CD8-positive, alpha-beta memory T cell (primary cell): ENCODE measurements at places on chromosomes 11 and 22.
A peak's percentile ranks its signal among the peaks of the same experiment; 100 is the strongest.

- no peak for DNase-seq
Measured at GRCh38 chr22:23841736-23842445, 3.1 kb upstream of the DERL3 start.

DNA sequence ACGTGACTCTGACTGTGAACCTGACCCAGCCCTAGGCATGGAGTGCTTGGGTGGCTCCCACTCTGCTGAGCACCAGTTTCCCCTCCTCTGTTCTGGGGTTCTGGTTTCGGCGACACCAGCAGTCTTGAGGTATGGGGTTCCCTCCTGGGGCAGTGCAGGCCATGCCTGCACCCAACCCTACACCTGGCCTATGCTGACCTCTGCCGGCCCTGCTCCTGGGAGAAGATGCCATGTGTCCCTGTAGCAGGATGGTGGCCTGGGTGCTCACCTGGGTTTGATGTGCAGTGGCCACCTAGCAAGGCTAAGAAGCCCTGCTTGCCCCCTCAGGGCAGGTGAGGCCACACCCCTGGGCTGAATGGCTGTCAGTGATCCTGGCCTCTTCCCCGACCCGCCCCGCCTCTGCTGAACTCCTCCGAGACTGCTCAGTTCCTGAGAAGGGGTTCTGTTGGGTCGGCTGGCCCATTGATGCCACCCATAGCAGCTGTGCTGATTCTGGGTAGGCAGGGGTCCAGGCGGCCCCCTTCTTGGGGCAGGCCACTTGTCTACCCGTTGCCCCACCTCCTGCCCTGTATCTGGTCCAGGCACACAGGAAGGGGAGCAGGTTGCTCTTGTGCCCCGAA, 2.4 kb downstream of the ZDHHC8 start:
- DNase-seq: no peak

- DNase-seq: no peak
Measured at GRCh38 chr11:131246156-131246555, 124.3 kb upstream of the NTM start.

GRCh38 chr11:65560555-65561418, 2.6 kb upstream of the LTBP3 start:
- no peak for DNase-seq

DNA sequence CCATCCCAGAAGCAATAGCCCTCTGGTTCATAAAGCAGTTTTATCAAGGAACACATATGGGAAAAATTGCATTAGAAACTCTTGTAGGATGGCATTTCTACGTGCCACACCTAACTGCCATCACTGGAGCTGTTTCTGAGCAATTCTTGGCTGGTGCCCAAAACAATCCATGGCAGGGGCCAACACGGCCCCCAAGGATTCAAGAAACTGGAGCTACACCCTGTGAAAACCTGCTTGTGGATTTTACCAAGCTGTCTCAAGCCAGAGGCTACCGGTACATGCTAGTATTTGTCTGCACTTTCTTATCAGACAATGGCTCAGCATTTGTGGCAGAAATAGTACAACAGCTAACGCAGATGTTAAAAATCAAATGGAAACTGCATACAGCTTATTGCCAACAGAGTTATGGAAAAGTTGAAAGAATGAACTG, 42.4 kb upstream of the GLYAT start:
- no peak for DNase-seq

DNA sequence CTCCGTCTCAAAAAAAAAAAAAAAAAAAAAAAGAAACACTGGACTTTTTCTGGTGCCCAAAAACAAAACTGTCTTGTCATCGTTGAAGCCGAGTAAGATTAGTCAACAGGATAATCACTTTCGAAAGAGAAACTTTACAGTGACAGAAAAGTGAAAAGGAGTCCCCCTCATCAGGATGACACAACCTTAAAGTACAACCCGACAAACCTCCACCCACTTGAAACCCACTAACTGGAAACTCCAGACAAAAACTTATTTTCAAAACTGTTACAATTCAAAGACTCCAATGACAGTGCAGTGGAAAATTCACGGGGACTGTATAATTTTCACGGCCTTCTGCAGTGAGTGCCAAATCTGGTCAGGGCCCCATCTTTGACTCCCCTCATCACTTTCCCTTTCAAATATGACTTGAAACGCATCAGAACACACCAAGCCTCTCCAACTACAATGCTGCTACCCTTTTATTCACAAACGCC, 1.3 kb downstream of the DENND5A start:
- no peak for DNase-seq

DNA sequence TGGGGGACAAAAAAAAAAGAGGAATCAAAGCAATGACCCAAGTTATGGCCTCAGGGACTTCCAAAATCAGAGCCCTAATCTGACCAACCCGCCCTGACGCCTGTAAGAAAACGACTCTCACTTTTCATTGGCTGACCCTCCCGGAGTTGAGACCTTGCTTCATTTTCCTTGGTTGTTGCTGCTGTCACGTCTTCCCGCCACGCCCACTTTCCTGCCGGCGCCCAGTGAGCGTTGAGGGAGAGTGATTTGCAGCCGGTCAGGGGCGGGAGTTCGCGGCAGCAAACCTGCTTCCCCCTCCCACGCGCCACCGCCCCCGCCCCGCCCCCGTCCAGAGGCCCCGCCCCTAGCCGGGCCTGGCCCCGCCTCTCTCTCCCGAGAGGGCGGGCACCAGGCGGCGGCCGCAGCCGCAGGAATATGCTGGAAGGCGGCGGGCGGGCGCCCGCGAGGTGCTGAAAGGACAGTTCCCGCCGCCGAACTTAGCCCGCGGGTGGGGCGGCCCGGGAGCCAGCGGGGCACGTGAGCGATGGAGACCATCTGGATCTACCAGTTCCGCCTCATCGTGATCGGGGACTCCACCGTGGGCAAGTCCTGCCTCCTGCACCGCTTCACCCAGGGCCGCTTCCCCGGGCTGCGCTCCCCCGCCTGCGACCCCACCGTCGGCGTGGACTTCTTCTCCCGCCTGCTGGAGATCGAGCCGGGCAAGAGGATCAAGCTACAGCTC, at the start of gene RAB39A:
Gene RAB39A, plus strand, starts transcription at position 403 of the 721 bp plus-strand sequence. Its CDS starts 121 bp downstream, at position 524.
- peak; percentile 39 for DNase-seq

GRCh38 chr22:19177164-19178064, 1.1 kb downstream of the SLC25A1 start:
- DNase-seq: no peak

DNA sequence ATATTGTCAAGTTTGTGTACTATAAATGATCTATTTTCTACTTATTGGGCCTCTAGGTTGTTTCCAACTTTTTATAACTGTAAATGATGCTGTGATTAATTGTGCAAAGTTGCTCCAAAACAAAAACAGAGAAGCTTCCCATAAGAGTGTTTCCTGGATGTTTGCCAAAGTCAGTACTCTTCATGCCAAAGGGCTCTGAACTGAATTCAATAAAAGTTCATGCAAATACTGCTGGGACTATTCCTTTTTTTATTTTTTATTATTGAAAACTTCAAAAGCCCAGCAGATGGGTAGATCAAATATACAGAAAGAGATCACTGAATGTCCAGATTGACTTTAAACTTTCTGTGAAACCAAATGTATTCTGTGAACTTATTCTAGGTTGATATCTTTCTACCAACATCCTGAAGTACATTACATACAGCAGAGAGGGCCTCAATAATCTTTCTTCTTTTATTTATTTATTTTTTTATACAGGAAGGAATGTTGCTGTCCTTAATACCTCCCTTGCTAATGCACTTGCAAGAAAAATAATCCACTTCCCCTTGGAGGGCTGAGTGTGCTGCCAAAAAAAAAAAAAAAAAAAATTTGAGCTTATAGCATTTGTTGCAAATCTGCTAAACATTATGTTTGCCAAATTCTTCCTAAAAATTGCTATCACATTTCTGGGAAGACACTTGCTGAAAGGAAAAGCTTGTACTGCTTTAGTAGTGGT, 53.0 kb downstream of the CTSC start:
- DNase-seq: no peak

DNA sequence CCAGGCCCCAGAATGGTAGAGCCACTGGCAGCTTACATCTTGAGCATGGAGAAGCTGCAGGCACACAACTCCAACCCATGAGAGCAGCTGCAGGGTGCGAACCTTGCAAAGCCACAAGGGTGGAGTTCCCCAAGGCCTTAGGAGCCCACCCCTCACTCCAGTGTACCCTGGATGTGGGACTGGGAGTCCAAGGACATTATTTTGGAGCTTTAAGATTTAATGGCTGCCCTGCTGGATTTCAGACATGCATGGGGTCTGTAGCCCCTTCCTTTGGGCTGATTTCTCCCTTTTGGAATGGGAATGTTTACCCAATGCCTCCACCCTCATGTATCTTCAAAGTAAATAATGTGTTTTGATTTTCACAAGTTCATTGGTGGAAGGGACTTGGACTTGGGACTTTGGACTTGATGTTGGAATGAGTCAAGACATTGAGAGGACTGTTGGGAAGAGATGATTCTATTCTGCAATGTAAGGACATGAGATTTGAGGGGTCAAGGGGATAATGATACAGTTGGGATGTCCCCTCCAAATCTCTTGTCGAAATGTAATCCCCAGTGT, 1.1 kb upstream of the KRTAP5-7 start:
- no peak for DNase-seq

DNA sequence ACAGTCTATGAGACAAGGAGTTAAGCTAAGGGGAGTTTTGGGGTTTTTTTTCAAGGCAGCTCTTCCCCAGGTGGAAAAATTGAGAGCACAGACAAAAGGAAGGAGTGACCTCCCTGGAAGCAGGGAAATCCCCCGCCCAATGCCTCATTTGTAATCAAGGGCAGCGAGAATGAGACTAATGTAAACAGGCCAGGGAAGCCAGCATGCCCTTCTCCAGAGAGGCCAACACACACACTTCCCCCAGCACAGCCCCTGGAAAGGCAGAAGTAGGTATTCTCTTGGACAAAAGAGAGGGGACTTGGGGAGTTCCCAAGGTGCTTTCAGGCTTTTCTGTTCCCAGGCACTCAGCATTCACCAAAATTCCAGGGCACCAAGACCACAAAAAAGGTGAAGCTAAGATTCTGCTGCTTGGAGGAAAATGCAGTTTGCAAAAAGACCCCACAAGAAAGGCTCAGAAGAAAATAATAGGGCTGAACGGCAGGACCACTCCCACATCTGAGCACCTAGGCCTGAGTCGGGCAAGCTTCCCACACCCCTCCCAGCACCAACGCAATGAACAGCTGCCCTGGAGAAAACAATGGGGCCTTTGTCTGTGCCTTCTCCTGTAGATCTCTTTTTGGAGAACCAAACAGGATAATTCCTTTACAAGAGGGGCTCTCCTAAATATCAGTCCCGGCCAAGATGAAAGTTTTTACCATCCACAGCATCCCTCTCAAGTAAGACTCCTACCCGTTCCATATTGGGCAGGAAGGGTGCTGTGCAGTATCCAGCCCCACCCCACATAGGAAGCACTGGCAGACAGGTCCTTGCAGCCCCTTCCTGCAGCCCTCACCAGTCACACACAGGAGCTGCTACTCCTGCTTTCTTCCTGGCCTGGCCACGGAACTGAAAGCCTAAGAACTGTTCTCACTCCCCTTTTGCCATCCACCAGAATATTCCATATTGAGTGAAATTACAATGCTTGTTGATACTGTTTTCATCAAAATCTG, 70.7 kb upstream of the AKIP1 start:
- DNase-seq: no peak

DNA sequence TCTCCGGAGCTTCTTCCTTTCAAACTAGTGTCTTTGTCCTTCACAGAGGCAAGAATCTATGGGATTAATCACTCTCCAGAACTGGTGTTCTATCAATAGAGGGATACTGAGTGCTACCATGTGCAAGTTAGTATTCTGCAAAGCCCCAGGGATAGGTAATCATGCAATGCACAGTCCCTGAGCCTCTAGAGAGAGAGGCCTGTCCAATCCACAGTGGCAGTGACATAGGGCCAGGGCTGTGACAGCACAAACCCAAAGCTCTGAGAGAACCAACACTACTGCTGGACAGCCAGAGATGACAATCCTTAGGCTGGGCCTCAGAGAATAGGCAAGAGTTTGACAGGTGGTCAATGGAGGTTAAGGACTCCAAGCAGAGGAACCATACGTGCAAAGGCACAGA, 66.8 kb upstream of the USP47 start:
- no peak for DNase-seq

DNA sequence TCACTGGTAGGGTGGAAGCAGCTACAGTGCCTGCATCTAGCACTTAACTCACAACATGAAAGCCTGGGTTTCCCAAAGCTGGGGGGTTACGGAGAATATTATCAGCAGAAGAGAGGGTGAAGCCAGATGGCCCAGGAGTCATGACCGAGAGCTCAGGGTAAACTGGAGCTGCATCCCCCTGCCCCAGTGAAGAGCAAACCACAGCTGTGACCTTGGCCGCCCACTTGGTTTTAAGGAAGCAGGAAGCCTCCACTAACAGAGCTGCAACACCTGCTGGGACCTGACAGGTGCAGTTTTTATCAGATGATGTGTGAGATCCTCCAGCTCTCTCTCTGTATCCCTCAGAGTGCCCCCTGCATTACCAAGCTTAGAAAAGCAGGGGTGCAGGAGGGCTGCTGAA, 20.9 kb downstream of the TCP11L1 start:
- DNase-seq: no peak

- DNase-seq: peak; percentile 81
Measured at GRCh38 chr11:3947061-3947460, 91.6 kb downstream of the STIM1 start.

GRCh38 chr11:117458275-117459122, 130.8 kb downstream of the CEP164 start:
- DNase-seq: no peak

DNA sequence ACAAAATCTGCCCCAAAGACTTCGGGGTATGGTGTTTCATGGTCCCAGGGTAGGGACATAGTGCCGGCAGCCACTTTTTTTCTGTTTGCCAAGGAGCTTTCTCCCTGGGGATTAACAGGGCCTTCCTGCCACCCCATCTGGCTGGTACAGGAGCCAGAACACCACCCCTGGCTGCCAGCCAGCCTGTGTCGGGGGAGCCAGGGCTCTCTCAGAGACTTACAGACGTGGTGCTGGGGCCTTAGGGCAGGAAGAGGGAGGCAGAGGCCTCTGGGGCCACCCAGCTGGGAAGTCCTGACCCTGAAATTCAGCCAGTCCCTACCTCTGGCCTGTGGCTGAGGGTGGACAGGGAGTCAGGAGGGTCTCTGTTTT, 52.4 kb upstream of the CDON start:
- no peak for DNase-seq

- no peak for DNase-seq
Measured at GRCh38 chr11:73974604-73975478, 7.8 kb downstream of the UCP2 start.

DNA sequence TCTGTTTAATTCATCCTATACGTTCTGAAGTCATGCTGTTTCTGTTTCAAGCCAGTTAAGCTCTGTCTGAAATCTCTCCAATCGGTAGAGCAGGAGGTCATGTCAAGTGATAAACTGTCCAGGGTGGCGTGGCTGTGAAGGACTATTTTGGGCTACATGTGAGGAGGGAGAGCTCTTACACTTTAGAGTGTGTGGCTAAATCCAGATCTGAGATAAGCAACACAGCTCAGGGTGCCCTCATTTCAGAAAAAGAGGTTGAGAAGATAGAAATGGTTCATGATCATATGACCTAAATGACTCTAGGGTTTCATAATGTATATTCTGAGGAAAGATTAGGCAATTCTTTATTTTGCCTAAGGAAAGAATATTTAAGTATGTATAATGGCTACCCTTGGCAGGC, 8.4 kb downstream of the BLID start:
- no peak for DNase-seq

DNA sequence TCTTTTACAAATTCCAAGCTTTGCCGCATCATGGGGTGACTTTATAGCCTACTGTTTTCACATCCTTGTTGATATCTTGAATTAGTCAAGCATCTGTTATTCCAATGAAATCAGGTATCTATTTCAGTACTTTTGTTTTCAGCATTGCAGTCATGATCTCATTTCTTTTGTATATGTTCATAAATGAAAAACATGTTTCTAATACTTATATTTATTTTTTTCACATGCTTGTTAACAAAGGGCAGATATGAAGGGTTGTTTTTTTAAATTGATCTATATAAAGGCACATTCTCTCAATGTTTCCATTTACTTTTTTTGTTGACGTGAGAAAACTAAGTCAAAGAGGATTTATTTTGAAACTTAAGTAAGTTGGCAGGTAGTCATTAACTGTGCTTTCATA, 964.8 kb downstream of the JRKL start:
- no peak for DNase-seq
